Heart left ventricle (tissue), 16 donors: ENCODE measurements at places on chromosomes 13 and 19. TPM values are rescaled to one million over a fixed set of nuclear protein-coding genes. Genes with fewer than 3 reads are reported as not detected.
A peak's percentile ranks its signal among the peaks of the same experiment; 100 is the strongest.

- no peak for DNase-seq
- H3K4me1 ChIP-seq: no peaks in the 10 kb centered on the region
- H3K27me3 ChIP-seq: no peaks in the 10 kb centered on the region
- no peak overlapping the region for H3K27ac ChIP-seq
- H3K36me3 ChIP-seq: no peaks in the 10 kb centered on the region
- no peak overlapping the region for H3K4me3 ChIP-seq
These were observed 12.7 kb downstream of the CEACAM21 start for GRCh38 chr19:41588497-41589209.

- no peaks in the 10 kb centered on the region for H3K27me3 ChIP-seq
- H3K4me3 ChIP-seq: no peak overlapping the region
- DNase-seq: no peak
- H3K4me1 ChIP-seq: no peaks in the 10 kb centered on the region
- H3K36me3 ChIP-seq: no peaks in the 10 kb centered on the region
These were observed 69.7 kb downstream of the ERICH6B start for GRCh38 chr13:45545686-45546409.

DNA sequence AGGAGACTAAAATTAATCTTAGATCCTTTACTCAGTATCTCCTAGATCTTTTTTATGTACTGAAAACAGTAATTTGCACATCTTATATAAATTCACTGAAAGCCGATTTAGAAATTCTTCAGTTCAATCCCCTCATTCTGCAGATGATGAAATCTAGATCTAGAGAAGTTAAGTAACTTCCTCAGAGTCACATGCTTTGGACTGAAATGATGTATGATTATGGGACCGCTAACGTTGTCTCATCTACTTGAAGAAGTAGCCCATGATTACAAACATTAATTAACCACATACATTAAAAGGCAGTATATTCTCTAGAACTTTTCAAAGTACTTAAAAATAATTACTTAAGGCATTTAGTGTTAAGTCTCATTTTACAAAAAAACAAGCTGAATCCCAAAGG, 37.8 kb downstream of the ELF1 start:
- H3K36me3 ChIP-seq: no peaks in the 10 kb centered on the region
- no peaks in the 10 kb centered on the region for H3K27me3 ChIP-seq
- peaks cover 66% of the 10 kb centered on the region for H3K4me1 ChIP-seq

GRCh38 chr19:14395262-14395661, 14.0 kb downstream of the ADGRE5 start:
- no peak overlapping the region for H3K27ac ChIP-seq
- H3K27me3 ChIP-seq: no peaks in the 10 kb centered on the region
- H3K36me3 ChIP-seq: peaks cover 82% of the 10 kb centered on the region
- H3K4me3 ChIP-seq: no peak overlapping the region

DNA sequence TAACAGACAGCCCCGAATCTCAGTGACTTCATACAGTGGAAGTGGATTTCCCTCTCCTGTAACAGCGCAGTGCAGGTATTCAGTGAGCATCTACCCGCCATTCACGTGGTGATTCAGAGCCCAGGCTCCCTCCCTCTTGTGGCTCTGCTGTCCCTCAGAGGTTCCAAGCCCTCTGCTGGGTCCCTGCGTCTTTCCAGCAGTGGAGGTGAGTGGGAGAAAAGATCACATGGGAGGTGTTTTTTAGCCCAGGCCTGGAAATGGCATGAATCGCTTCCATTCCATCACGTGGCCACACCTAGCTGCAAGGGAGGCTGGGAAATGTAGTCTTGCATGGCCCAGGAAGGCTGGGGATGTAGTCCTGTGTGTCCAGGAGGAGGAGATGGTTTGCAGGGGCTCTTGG, 61.4 kb downstream of the DPF1 start:
- H3K27ac ChIP-seq: no peak overlapping the region
- H3K27me3 ChIP-seq: no peaks in the 10 kb centered on the region
- H3K36me3 ChIP-seq: peaks cover 5% of the 10 kb centered on the region
- no peaks in the 10 kb centered on the region for H3K4me1 ChIP-seq
- H3K4me3 ChIP-seq: no peak overlapping the region
- no peak for DNase-seq

DNA sequence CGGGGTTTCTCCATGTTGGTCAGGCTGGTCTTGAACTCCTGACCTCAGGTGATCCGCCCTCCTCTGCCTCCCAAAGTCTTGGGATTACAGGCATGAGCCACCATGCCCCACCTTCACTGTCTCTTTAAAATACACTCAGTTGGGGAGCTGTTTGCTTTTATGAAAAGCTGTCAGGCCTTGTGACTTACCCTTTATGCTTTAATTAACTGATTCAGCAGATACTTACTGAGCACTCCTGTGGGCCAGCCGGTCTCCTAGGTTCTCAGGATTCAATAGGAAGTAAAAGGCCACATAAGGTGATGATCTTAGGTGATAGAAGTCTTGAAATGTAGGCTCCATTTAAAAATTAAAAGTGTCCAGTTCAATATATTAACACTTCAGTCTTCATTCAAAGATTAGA, 7.5 kb downstream of the UBAC2 start:
- DNase-seq: no peak
- H3K4me3 ChIP-seq: no peak overlapping the region
- no peak overlapping the region for H3K27ac ChIP-seq
- peaks cover 6% of the 10 kb centered on the region for H3K36me3 ChIP-seq

DNA sequence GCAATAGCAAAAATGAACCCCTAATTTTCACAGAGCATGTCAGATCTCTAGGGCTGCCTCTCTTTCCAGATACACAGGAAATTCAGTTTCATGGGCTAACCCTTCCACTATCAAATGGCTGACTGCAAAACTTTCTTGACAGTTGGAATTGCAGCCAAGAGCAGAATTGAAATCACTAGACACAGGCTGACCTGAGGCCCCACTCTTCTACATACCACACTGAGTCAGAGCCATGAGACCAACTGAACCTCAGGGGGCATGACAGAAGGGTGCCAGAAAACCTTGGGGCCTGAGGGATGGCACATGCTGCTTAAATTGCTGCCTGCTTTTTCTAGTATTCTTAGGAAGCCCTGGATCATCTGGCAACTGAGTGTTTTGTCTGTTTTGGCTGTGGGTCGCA, 1.7 kb upstream of the DLEU7 start:
- DNase-seq: no peak
- no peak overlapping the region for H3K27ac ChIP-seq
- no peaks in the 10 kb centered on the region for H3K4me1 ChIP-seq
- H3K4me3 ChIP-seq: no peak overlapping the region
- peaks cover 17% of the 10 kb centered on the region for H3K27me3 ChIP-seq
- no peaks in the 10 kb centered on the region for H3K36me3 ChIP-seq

GRCh38 chr13:50676602-50677001, 166.9 kb downstream of the DLEU7 start:
- no peaks in the 10 kb centered on the region for H3K36me3 ChIP-seq
- no peak overlapping the region for H3K4me3 ChIP-seq
- DNase-seq: no peak
- peaks cover 20% of the 10 kb centered on the region for H3K4me1 ChIP-seq
- H3K27me3 ChIP-seq: no peaks in the 10 kb centered on the region

DNA sequence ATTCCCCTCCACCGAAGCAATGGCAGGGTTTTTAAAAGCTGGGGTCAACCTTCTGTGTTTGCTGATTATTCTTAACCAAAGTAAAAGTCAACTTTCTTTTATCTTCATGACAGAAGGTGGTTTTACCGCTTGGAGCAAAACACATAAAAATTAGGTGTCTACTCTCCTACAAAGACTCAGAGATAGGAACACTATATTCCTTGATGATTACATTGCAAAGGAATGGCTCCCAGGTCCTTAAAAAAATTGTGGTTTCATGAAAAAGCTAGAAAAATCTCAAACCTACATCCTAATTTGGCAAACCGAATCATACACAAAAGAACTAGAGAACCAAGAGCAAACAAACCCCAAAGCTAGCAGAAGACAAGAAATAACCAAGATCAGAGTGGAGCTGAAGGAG, 760.4 kb upstream of the PCDH20 start:
- no peak overlapping the region for H3K4me3 ChIP-seq
- DNase-seq: no peak
- H3K36me3 ChIP-seq: no peaks in the 10 kb centered on the region
- H3K27me3 ChIP-seq: no peaks in the 10 kb centered on the region
- H3K27ac ChIP-seq: no peak overlapping the region

DNA sequence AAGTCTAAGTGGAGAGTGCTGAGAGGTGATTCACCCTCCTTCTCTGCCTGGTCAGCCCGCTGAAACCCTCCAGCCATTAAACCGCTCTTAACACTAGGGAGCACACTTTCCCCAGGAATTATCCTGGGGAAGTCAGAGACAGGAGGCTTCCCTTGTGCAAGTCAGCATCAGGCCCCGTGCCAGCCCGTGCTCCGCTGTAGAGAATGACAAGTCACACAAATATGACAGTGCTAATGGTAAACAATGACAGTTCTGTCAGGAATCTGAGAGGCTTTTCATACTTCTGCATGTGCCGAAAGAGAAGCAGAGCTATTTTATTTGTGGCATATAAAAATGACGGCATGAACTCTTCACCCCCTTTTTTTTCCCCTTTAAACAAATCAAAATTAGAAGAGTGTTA, 816.9 kb upstream of the SLC10A2 start:
- no peaks in the 10 kb centered on the region for H3K27me3 ChIP-seq
- no peaks in the 10 kb centered on the region for H3K4me1 ChIP-seq
- H3K27ac ChIP-seq: no peak overlapping the region
- no peaks in the 10 kb centered on the region for H3K36me3 ChIP-seq
- H3K4me3 ChIP-seq: no peak overlapping the region

DNA sequence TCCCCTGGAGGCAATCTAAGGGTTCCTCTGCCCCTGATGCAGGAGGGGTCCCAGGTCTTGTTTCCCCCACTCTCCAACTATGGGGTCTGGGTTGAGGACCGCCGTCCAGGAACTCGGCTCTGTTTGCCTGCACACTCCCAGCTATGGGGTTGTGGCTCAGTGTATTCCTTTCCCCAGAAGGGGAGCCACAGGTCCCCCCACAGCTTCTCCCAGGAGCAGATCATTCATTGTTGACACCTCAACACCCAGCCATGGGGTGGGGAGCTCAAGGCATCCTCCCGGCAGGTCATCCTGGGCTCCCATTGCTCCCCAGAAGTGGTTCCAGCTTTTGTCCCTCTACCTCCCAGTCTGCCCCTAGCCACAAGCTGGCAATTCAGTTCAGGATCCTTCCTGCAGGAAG, 975 bp downstream of the ZNF358 start:
- peaks cover 3% of the 10 kb centered on the region for H3K36me3 ChIP-seq
- no peaks in the 10 kb centered on the region for H3K27me3 ChIP-seq
- peaks cover 21% of the 10 kb centered on the region for H3K4me1 ChIP-seq
- DNase-seq: no peak
- H3K27ac ChIP-seq: peak overlapping the region; percentile 88

GRCh38 chr13:27001705-27002104, 169.9 kb downstream of the USP12 start:
- no peaks in the 10 kb centered on the region for H3K36me3 ChIP-seq
- no peak for DNase-seq
- H3K4me1 ChIP-seq: peaks cover 24% of the 10 kb centered on the region

DNA sequence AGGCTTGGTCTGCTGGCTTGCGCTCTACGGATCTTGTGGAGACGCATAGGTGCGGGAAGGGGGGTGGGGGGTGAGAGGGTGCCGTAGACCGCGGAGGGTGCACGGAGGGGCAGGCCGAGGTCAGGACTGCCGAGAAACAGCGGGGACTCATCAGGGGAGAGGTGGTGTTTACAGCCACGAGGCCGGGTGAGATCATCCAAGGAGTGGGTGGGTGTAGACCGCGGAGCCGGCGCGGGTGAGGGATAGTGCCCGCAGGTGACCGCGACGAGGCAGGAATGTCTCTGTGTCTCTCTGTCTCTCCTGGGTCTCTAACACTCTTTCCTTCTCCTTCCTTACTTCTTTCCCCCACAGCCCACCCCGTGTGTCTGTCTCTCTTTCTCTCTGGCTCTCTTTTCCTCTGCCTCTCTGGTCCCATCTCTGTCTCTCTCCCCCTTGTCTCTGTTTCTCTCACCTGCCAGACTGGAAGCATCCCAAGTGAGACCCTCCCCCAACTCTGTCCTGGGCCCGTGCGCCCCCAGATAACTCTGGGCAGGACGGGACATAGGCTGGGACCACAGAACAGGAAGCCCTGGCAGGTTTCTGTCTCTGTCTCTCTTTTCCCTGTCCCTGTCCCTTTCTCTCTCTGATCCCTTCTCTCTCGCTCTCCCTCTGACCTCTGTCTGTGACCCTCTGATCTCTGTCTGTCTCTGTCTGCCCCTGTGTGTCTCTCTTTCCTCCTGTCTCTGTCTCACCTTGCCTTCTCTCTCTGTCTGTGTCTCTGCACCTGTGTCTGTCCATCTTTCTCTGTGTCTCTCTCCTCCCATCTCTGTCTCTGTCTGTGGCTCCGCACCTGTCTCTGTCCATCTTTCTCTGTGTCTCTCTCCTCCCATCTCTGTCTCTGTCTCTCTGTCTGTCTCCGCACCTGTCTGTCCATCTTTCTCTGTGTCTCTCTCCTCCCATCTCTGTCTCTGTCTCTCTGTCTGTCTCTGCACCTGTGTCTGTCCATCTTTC, 1.8 kb upstream of the KLK4 start:
- H3K27me3 ChIP-seq: peaks cover 65% of the 10 kb centered on the region
- no peak for DNase-seq
- H3K27ac ChIP-seq: no peak overlapping the region
- no peaks in the 10 kb centered on the region for H3K36me3 ChIP-seq
- no peaks in the 10 kb centered on the region for H3K4me1 ChIP-seq

DNA sequence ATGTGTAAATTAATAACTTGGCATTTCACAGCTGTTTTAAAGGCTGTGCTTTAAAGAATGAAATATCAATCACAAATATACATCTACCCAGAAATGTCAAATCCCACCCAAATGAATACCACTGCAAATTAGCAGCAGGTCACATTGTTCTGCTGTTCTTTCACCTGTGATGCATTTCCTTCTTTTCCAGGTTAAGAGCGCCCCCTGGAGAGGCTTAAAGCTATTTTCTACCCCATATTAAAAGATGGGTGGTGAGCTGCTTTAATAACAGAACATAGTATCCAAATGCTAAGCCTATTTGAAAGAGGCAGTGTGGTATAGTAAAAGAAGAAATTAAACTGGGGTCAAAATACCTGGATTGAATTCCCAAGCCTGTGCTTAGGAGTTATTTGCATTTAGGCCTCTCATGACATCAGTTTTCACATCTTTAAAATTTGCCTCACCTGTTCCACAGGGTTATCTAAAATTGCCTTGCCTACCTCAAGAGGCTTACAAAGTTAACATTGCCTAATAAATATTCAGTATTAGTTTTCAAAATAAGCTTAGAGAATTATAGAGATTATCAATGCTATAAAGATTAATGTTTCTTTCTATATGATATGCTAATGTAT, 396.9 kb upstream of the SLITRK5 start:
- no peak for DNase-seq
- no peaks in the 10 kb centered on the region for H3K27me3 ChIP-seq
- H3K27ac ChIP-seq: no peak overlapping the region
- H3K4me1 ChIP-seq: no peaks in the 10 kb centered on the region
- H3K4me3 ChIP-seq: no peak overlapping the region

GRCh38 chr19:48837051-48837524, 797 bp upstream of the HSD17B14 start:
- peaks cover 14% of the 10 kb centered on the region for H3K4me1 ChIP-seq
- H3K36me3 ChIP-seq: peaks cover 6% of the 10 kb centered on the region
- H3K4me3 ChIP-seq: peak overlapping the region; percentile 47
- peak overlapping the region; percentile 67 for H3K27ac ChIP-seq

Gene ZNF493
- total RNA-seq: 10.9 TPM

Gene TMPRSS9
- total RNA-seq: not detected

Gene PSPN
- 0.24 TPM for total RNA-seq
